ENCODE measurements at places on chromosomes 11 and 22.

DNA sequence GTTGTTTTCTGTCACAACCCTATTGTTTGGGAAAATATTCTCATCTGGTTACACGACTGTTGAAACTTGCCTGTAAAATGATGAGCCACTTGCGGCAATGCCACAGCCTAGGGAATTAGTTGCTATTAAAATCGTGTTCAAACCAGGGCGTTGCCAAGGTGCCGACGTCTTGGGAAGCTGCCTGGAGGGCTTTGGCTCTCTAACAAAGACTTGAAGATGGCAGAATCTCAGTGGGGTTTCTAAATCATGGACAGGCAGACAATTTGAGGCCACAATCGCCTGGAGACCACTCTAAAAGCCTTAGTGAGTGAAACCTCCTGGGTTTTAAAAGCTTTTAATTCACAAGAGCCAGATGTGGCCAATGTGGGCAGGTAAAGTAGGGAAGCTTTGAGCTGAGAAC lies 117.2 kb upstream of the BMAL1 start:
- H3K27ac ChIP-seq: no peak overlapping the region
- H3K4me3 ChIP-seq: no peak overlapping the region
- DNase-seq: no peak
- H3K4me1 ChIP-seq: no peaks in the 10 kb centered on the region

DNA sequence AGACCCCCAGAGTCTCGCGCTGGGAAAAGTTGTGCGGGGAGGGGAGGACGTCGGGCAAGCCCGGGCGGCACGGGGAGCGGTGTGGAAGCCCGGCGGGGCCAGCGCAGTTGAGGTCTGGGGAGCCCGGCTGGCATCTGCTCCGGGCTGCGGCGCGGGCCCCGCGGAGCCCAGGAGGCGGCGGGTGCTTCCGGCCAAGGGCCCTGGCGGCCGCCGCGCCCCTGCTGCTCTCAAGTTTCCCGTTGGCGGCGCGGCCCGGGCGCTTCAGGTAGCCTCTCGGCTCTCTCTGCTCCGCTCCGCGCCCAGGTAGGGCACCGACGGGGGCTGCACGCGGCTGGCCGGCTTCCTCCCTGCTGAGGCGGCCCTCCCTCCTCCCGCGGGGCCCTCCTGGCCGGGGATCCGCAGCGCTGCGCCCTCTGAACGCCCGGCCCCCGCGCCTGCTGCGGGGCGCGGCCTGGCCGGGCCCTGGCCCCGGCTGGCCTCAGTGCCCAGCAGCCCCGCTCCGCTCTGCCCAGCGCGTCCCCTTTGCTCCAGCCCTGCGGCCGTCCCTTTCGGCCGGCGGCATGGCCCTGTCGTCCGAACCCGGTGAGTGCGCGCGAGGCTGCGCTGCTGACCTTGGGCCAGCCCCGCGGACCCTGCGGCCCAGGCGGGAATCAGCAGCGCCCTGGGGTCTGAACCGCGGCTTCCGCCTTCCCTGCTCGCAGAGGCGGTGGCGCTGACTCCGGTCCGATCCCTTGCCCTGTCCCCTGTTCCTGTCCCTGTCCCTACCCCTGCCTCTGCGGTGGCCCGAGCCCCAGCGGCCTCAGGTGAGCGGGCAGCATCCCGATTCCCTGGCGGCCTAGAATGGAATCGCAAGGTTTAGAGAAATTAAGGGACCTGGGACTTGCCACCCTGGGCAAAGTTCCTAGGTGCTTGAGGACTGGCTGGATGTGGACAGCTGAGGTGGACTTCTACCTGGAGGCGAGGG lies 4.3 kb upstream of the AMPD3 start:
- DNase-seq: peak; percentile 57
- no peaks in the 10 kb centered on the region for H3K27me3 ChIP-seq
- peak overlapping the region; percentile 39 for H3K4me3 ChIP-seq
- H3K27ac ChIP-seq: peak overlapping the region; percentile 76
- no peaks in the 10 kb centered on the region for H3K36me3 ChIP-seq

DNA sequence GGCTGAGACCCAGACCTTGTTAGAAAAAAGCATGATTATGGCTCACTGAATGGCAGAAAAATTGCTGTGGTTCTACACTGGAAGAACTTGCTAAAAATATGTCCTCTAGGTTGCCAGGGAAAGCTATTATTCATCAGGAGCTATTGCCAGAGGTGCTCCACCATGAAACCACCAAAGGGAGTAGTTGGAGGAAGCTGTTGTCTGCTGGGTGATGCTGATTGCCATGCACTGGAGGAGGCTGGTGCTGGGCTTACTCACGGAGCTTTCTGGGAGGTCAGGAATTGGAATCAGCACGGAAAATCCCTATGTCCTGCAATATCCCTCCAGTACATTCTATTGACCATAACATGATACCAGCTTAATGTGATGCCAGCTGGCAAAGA lies 199.6 kb upstream of the ZBED5 start:
- DNase-seq: no peak
- no peaks in the 10 kb centered on the region for H3K4me1 ChIP-seq
- H3K36me3 ChIP-seq: no peaks in the 10 kb centered on the region
- no peak overlapping the region for H3K4me3 ChIP-seq
- no peak overlapping the region for H3K27ac ChIP-seq

- H3K4me1 ChIP-seq: no peaks in the 10 kb centered on the region
- H3K4me3 ChIP-seq: no peak overlapping the region
- no peak for DNase-seq
- no peaks in the 10 kb centered on the region for H3K36me3 ChIP-seq
Measured at GRCh38 chr11:83306200-83307080, 20.3 kb upstream of the CCDC90B start.

GRCh38 chr11:44604171-44604581 lies 38.7 kb downstream of the CD82 start:
- H3K4me3 ChIP-seq: no peak overlapping the region
- H3K27me3 ChIP-seq: no peaks in the 10 kb centered on the region
- H3K27ac ChIP-seq: no peak overlapping the region
- peaks cover 49% of the 10 kb centered on the region for H3K36me3 ChIP-seq

DNA sequence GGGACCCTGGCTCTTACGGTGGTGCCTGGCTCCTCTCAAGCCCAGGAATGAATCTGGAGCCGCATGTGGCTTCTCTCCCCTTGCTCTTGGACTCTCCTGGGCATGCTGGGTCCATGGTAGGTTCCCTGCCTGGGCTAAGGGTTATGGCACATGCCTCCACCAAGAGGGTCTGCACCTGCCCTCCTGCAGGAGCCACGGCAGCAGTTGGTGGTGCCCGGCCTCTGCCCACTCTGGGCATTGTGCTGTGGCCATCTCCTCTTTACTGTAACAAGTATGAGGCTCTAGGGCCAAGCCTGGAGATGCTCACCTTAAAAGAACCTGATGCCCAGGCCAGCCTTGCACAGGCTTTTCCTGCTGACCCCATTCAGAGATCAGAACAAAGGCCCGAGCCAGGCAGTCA lies 104.0 kb upstream of the PITPNB start:
- H3K4me1 ChIP-seq: no peaks in the 10 kb centered on the region
- no peak overlapping the region for H3K4me3 ChIP-seq
- H3K36me3 ChIP-seq: no peaks in the 10 kb centered on the region
- no peak for DNase-seq
- H3K27ac ChIP-seq: no peak overlapping the region

DNA sequence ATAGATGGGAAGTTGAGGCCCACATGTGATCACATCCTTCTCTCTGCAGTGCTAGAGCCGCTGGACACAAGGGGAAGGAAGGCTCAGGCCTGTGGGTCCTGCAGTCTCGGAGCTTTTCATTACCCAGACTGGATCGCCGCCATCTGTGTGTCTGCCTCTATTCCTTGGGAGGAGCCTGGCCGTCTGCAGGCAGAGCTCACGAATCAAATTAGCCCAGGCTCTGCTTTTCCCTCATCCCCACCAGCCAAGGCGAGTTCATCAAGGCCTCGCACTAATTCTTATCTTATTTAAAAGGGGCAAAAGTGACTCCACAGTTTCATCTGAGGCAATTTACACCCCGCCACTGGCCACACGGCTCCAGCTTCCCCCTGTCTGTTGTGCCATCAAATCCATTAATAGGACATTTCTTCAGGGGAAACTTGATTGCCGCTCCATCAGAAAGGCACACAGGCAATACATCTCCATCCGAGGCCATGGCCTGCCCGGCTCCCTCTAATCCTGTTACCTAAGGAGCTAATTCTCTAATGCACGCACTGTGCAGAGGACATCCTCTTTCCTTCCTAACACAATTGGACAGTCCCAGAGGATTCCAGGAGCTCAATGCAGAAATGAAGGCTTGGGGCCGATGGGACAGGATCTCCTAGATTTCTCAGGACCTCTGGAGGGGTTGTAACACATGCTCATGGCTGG lies 3.3 kb upstream of the HTR3A start:
- no peak overlapping the region for H3K4me3 ChIP-seq
- no peaks in the 10 kb centered on the region for H3K27me3 ChIP-seq
- no peak overlapping the region for H3K27ac ChIP-seq
- no peaks in the 10 kb centered on the region for H3K4me1 ChIP-seq

- no peaks in the 10 kb centered on the region for H3K27me3 ChIP-seq
- no peaks in the 10 kb centered on the region for H3K36me3 ChIP-seq
- no peak for DNase-seq
- no peaks in the 10 kb centered on the region for H3K4me1 ChIP-seq
- H3K4me3 ChIP-seq: no peak overlapping the region
Measured at GRCh38 chr11:131867457-131868257, 497.2 kb downstream of the NTM start.

GRCh38 chr11:44539971-44540370 lies 25.5 kb upstream of the CD82 start:
- no peak for DNase-seq
- no peaks in the 10 kb centered on the region for H3K36me3 ChIP-seq
- H3K27me3 ChIP-seq: no peaks in the 10 kb centered on the region
- no peaks in the 10 kb centered on the region for H3K4me1 ChIP-seq
- no peak overlapping the region for H3K4me3 ChIP-seq

DNA sequence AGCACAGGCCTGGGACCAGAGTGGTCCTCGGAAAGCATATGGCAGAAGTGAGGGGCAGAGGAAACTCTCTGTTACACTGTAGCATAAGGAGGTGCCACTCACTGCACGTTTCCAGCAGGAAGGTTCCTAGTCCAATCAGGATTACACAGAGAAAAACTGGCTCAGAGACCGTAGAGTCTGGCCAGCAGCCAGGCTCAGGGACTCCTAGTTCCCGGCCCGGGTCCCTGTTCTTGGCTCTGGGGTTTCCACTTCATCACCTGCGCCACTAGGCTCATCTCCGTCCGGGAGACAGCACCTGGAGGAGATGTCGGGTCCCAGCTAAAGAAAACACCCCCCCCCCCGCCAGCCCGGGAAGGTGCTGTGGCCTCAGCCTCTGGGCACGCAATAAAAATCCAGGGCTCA lies 1.1 kb downstream of the TTLL12 start:
- H3K27ac ChIP-seq: peak overlapping the region; percentile 69
- no peak for DNase-seq
- no peaks in the 10 kb centered on the region for H3K27me3 ChIP-seq
- H3K4me1 ChIP-seq: peaks cover 24% of the 10 kb centered on the region
- H3K4me3 ChIP-seq: peak overlapping the region; percentile 2
- H3K36me3 ChIP-seq: no peaks in the 10 kb centered on the region

DNA sequence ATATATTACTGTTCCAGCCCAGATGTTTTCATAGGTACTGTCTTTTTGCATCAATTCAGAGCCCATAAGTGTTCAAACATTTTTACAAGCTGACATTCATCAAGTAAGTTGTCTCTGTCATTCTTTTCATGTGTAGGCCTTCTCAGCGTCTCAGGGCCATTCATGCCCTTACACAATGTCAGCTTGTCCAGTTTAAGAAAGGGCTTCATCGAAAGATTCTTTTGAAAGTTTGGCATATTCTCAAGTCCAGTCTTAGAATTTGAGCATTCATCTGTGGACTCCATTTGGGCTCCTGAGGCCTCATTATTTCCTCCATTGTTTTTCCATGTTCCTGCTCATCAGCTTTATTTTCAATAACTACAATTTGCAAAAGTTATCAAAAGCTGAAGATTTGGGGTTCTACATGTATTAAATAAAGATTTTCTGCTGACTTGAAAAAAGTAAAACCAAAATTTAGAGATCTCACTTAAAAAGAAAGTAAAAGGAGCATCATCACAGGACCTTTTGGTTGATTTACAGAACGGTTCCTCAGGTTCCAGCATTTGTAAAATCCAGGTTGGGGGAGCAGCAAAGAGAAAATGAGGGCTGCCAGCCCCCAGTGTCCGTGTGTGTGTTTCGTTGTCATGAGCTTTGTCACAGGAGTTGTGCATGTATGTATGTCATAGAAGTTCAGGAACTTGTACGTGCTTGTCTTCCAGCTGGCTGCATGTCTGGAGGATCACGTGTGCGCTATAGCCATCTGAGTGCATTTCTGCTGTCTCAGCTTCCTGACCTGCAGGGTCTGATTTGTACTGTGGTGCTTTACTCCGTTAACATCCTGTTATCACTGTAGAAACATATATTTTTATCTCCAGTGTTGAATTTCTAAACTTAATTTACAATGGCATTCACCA lies 15.6 kb downstream of the MOV10L1 start:
- no peaks in the 10 kb centered on the region for H3K36me3 ChIP-seq
- DNase-seq: no peak
- H3K4me1 ChIP-seq: no peaks in the 10 kb centered on the region
- no peaks in the 10 kb centered on the region for H3K27me3 ChIP-seq
- H3K4me3 ChIP-seq: no peak overlapping the region

DNA sequence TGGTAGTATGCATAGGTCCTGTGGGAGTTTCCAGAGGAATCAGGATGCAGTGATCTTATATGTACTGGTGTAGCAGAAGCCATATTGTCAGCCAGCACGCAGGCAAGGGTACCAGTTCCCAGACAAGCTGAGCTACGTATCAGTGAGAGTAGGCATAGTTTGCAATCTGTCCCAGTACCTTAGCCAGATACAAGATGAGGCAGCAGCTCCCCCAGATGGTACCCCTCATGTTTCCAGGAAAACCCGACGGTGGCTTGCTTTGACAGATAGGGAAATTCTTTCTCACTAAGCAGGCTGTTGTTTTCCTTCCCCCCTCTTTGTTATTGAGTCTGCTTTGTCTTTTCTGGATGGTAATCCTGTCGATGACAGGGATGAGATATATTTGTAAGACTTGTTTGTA lies 109.7 kb upstream of the RRM1 start:
- no peaks in the 10 kb centered on the region for H3K36me3 ChIP-seq
- no peak overlapping the region for H3K4me3 ChIP-seq
- no peak overlapping the region for H3K27ac ChIP-seq
- DNase-seq: peak; percentile 17
- H3K27me3 ChIP-seq: no peaks in the 10 kb centered on the region
- H3K4me1 ChIP-seq: peaks cover 68% of the 10 kb centered on the region

DNA sequence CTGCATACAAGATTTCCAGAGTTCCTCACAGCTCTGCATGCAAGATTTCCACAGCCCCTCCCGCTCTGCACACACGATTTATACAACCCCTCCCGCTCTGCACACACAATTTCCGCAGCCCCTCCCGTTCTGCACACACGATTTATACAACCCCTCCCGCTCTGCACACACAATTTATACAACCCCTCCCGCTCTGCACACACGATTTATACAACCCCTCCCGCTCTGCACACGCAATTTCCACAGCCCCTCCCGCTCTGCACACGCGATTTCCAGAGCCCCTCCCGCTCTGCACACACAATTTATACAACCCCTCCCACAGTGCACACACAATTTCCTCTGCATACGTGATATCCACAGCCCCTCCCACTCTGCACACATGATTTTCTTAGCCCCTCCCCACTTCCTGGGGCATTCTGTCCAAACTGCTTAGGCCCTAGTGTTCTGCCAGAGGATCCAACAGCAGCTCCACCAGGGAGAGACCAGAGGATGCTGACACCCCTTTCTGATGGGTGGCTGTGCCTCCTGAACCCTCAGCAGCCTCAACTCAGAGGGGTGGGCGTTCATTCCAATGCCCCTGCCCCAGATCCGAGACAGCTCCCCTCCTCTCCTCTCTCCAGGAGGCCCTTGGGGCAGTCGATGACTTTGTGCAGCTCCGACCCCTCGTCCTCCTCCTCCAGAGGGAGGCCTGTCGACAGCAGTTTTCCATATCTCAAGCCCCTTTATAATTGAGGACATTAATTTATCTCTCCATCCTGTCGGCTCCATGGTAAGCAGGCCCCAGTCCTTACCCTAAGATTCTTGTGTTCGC lies 671.7 kb downstream of the BRD1 start:
- H3K27ac ChIP-seq: no peak overlapping the region
- no peaks in the 10 kb centered on the region for H3K4me1 ChIP-seq
- no peaks in the 10 kb centered on the region for H3K27me3 ChIP-seq
- no peaks in the 10 kb centered on the region for H3K36me3 ChIP-seq
- no peak overlapping the region for H3K4me3 ChIP-seq

Measured in CD4-positive, alpha-beta memory T cell (primary cell).